ENCODE measurements at places on chromosomes 6 and 20.

DNA sequence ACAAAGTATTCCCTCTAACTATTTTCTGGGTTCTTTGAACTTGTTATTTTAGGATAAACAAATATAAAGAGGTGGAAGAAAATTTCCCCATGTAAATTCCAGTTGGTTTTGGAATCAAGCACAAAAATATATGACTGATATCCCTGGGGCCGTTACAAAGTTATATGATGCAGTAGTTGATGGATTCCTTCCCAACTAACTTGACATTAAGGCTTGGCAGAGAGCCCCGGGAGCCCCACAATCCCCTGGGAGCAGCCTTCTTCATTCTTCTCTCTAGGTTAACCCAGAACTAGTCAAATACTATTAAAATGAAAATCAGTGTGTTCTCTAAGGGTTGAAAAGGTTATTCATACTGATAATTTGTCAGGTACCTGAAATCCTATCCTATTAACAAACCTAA, 508.9 kb upstream of the SOX4 start:
- no peak for DNase-seq

- peak; percentile 35 for DNase-seq
Observed at GRCh38 chr20:50395251-50395729, 114.9 kb upstream of the PTPN1 start.

GRCh38 chr6:23350752-23351453, 775.1 kb upstream of the NRSN1 start:
- peak; percentile 4 for DNase-seq

- DNase-seq = no peak
Observed at GRCh38 chr6:106617302-106617701, 12.0 kb downstream of the RTN4IP1 start.

- no peak for DNase-seq
Observed at GRCh38 chr6:111456208-111456607, 26.8 kb downstream of the REV3L start.

- peak; percentile 29 for DNase-seq
Observed at GRCh38 chr6:2579804-2580570, 170.7 kb downstream of the MYLK4 start.

GRCh38 chr20:55701467-55701866, 303.9 kb downstream of the CBLN4 start:
- DNase-seq = no peak

- no peak for DNase-seq
Observed at GRCh38 chr6:65450451-65450850, 256.6 kb downstream of the EYS start.

GRCh38 chr6:152100183-152100618, 292.7 kb downstream of the ESR1 start:
- no peak for DNase-seq

- DNase-seq = no peak
Observed at GRCh38 chr20:61762886-61763739, 302.6 kb downstream of the TAF4 start.

GRCh38 chr6:119649531-119649930, 300.0 kb upstream of the MAN1A1 start:
- DNase-seq = no peak

Data from brain microvascular endothelial cell (primary cell).